CD4-positive, alpha-beta T cell treated with Interferon alpha-2 for 1 hour (primary cell): ENCODE measurements at places on chromosomes 13 and 19.

GRCh38 chr13:110408286-110408685 lies 101.2 kb downstream of the COL4A2 start:
- no peak for DNase-seq

GRCh38 chr19:19111136-19111835 lies 27.0 kb downstream of the TMEM161A start:
- no peak for DNase-seq

- no peak for DNase-seq
These were observed at the start of gene ING1 for GRCh38 chr13:110713642-110713952. Gene ING1 (plus strand): TSS chr13:110713700. CDS start chr13:110714150, 450 bp downstream.

GRCh38 chr19:17092696-17093095 lies 17.1 kb downstream of the MYO9B start:
- DNase-seq = no peak

GRCh38 chr19:34232566-34233481 lies 21.5 kb upstream of the GARRE1 start:
- no peak for DNase-seq

DNA sequence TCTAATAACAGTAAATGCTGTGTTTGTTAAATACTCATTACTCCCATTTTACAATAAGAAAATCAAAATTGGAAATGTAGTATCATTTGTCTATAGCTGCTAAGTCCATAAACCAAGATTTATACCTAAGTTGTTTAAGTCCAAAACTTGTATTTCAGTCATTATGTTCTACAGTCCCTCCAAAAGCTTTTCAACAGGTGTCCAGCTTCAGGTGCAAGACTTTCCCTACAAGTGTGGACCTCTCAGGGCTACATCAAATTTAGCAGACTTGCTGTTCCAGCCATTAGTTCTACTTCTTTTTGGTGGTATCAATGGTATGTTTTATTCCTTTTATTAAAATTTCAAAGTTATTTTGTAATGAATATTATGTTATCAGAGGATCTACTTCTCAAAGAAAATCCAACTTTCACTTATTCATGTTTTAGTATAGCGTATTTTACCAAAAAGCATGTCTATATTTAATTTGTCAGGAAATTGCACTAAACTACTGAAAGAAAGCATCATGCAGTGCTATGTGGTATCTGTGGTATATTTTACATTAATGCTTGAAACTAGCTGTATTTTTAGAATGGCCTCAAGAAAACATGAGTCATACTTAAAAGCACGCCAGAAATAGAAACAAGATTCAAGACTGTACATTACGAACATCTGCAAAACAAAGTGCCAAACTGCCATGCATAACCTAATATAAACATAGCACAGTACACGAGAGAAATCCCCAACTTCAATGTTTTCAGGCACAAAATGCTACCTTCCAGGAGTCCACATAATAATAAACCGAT lies 44.5 kb downstream of the VWA8 start:
- DNase-seq = peak; percentile 47

DNA sequence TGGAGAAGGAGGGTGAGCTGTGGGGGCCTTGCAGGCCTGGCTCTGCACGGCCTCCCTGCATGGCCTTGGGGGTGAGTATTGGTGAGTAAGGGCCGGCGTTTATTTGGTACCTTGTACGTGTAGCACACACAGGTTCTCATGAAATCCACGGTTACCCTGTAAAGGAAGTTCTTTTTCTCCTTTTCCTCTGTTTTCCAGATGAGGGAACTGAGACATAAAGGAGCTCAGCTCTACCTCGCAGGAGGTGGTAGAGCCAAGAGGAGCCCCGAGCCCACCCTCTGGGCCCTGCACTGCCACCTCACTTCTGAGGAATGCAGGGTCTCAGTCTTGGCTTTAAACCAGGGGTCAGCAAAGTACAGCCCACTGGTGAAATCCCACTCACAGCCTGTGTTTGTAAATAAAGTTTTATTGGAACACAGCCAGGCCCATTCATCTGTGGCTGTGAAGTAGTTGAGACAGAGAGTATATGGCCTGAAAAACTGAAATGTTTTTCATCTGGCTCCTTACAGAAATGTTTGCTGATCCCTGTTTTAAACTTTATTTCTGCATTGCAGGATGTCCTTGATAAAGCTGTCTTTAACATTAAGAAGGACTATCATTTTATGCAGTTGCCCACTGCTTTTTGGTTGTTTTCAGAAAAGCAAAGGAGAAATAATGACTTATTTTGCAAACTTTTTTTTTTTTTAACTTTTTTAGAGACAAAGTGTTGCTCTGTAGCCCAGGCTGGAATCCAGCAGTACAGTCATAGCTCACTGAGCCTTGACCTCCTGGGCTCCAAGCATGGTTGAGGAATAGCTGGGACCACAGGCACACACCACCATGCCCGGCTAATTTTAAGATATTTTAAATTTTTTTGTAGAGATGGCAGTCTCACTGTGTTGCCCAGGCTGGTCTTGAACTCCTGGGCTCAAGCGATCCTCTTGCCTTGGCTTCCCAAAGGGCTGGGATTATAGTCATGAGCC lies 6.4 kb downstream of the EPN1 start:
- DNase-seq = no peak

GRCh38 chr19:44657211-44657921 lies 13.7 kb downstream of the PVR start:
- peak; percentile 63 for DNase-seq

DNA sequence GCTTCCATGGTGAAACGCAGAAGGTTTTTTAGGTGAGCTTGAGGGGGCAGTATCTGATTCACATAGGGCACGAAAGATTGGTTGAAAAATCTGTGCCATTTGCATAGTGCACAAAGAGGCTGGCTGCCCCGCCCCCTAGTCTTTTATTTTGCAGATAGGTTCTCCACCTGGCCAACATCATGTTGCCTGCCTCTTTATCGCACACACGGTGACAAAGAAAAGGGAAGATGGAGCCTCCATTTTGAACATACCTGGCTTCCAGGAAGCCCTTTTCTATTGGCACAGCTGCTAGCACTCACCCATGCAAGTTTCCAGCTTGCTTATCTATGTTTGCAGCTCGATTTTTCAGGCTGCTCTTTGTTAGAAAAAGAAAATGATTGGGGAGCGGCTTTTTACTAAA lies 316.2 kb upstream of the KLHL1 start:
- no peak for DNase-seq

- DNase-seq = no peak
These were observed 415.3 kb downstream of the IRS2 start for GRCh38 chr13:109371066-109371465.

- no peak for DNase-seq
These were observed 8.8 kb downstream of the KLK8 start for GRCh38 chr19:50992666-50993035.

- no peak for DNase-seq
These were observed 168.4 kb downstream of the ZIC5 start for GRCh38 chr13:99803141-99803540.

- DNase-seq = no peak
These were observed 264.9 kb downstream of the UQCRFS1 start for GRCh38 chr19:28948026-28948425.

GRCh38 chr19:44847144-44848035 lies 1.3 kb downstream of the NECTIN2 start:
- DNase-seq = peak; percentile 5

DNA sequence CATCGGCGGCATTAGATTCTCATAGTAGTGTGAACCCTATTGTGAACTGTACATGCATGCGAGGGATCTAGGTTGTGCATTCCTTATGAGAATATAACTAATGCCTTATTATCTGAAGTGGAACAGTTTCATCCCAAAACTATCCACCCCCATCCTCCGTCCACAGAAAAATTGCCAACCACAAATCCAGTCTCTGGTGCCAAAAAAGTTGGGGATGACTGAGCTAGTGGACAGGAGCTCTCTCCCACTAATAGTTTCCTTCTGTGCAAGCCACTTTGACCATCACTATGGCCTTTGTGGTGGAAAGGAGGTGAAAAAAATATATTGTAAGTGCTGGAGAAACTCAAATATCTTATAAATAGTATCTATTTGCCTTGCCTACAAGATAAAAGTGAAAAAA lies 857.8 kb downstream of the DIAPH3 start:
- DNase-seq = no peak

DNA sequence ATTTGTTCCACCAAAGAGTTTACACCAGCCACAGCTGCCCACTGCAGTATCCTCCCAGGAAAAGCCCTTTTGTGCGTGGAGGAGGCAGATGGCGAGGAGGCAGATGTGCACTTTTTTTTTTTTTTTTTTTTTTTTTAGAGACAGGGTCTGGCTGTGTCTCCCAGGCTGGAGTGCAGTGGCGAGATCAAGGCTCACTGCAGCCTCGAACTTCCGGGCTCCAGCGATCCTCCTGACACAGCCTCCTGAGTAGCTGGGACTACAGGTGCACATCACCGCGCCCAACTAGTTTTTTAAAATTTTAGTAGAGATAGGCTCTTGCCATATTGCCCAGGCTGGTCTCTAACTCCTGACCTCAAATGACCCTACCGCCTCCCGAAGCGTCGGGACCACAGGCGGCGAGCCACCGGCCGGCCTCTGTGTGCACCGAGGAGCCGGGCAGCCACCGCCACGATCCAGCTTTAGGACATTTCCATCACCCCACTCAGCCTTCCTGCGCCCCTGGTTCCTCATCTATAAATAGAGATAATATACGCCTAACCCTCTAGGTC lies 563 bp upstream of the PDCD5 start:
- no peak for DNase-seq

- DNase-seq = no peak
These were observed 321.0 kb downstream of the TBC1D4 start for GRCh38 chr13:75160984-75161383.

DNA sequence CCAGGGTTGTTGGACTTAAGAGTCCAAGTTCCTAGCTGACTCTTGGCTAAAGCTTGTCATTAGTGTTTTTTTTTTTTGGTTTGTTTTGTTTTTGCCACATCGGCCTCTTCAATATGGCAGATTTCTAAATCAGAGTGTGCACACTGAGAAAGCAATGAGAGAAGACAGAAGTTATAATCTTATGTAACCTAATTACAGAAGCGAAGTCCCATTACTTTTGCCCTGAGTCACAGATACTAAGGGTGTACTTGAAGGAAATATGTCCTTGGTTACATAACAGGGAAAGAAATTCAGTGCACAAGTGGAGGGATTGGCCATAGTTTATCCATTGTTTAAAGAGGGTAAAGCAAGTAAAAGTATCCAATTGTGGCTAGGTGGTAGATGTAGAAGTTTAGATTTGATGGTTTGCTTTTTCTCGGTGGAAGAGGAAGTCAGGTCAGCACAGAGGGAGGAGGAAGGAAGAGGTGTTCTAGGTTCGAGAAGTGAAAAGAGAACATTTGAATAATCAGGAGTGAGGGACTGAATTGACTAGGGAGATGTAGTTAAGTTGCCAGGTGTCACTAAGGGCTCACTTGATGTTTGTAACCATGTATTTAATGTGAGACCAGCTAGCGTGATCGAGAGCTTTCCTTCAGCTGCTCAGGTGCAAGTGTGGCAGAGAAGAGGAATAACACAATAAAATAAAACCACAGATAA lies 12.2 kb downstream of the GTF2F2 start:
- no peak for DNase-seq

GRCh38 chr13:32735859-32736258 lies 149.6 kb downstream of the PDS5B start:
- no peak for DNase-seq

GRCh38 chr19:10144361-10144760 lies 24.7 kb upstream of the EIF3G start:
- peak; percentile 29 for DNase-seq

DNA sequence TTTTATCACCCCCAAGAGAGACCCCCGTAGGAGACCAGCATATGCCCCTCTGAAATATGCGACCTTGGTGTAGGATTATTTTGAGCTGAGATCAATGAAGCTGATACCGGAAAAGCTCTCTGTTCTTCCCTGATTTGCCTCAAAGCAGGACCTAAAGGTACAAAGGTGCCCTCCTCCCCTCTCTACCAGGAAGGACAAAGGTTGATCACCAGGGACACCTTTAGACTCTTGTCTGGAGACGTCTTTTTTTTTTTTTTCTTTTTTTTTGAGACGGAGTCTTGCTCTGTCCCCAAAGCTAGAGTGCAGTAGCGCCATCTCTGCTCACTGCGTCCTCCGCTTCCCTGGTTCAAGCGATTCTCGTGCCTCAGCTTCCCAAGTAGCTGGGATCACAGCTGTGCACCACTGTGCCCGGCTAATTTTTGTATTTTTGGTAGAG lies 792 bp upstream of the PEX11G start:
- DNase-seq = no peak

- no peak for DNase-seq
These were observed 413 bp downstream of the N4BP2L2 start for GRCh38 chr13:32538143-32538620.

- no peak for DNase-seq
These were observed 33.4 kb downstream of the ABCC4 start for GRCh38 chr13:95267662-95268342.

- DNase-seq = no peak
These were observed 756.5 kb upstream of the KLHL1 start for GRCh38 chr13:70864731-70865130.

DNA sequence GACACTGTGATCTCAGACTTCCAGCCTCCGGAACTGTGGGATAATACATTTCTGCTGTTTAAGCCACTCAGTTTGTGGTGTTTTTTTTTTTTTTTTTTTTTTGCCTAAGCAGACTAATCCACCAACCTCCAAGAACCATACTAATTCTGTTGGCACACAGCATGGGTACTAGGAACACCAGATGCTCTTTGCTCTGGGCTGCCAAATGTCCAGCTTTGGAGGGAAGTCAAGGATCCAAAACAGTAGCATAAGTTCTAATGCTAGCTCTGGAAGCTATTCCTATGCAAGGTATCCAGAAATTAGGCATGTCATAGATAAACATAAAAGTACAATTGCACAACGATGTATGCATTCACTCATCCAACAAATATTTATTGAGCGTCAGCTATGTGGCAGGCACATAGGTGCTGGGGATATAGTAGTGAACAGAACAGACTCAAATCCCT lies 64.5 kb upstream of the WDFY2 start:
- DNase-seq = no peak

- DNase-seq = no peak
These were observed 18.9 kb downstream of the ATP11A start for GRCh38 chr13:112708560-112709240.
